ENCODE measurements at places on chromosomes 2 and 18. TPM values are rescaled to one million over a fixed set of nuclear protein-coding genes. Genes with fewer than 3 reads are reported as not detected.

The SLC23A3 gene
- total RNA-seq, result 2.5 TPM

The PLGLB1 gene
- 0.38 TPM for total RNA-seq

The TCF7L1 gene
- 2.0 TPM for total RNA-seq

The ABCB11 gene
- not detected for total RNA-seq

The NPHP1 gene
- total RNA-seq, result 3.6 TPM

The ADAM17 gene
- 74.4 TPM for total RNA-seq

The NDC80 gene
- total RNA-seq, result 6.8 TPM

The ABCG5 gene
- not detected for total RNA-seq

The HOXD8 gene
- 0.23 TPM for total RNA-seq

All from smooth muscle cell of the coronary artery (primary cell).